HCT116 (cell line): ENCODE measurements at places on chromosomes 1 and 21.

DNA sequence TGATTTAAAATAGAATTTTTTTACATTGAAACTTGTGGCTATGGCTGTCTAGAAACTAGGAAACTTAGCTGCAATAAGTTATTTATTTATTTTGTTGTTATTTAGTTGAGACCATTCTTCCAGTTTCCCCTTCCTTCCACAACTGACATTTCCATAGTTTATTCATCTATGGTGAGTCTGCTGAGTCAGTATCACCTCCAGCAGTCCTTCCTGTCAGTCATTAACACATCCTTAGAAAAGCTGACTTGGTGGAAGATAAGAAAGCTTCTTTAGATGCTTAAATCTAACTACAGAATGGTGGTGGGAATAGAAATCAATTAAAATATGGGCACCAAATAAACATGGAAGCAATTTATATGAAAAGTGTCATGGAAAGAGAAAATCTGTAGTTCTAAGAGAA, 714.0 kb downstream of the RWDD3 start:
- no peak for DNase-seq

- DNase-seq, result no peak
Measured at GRCh38 chr1:204545202-204545601, 29.0 kb downstream of the MDM4 start.

- no peak for DNase-seq
Measured at GRCh38 chr1:54298284-54299033, 98.5 kb downstream of the MRPL37 start.

DNA sequence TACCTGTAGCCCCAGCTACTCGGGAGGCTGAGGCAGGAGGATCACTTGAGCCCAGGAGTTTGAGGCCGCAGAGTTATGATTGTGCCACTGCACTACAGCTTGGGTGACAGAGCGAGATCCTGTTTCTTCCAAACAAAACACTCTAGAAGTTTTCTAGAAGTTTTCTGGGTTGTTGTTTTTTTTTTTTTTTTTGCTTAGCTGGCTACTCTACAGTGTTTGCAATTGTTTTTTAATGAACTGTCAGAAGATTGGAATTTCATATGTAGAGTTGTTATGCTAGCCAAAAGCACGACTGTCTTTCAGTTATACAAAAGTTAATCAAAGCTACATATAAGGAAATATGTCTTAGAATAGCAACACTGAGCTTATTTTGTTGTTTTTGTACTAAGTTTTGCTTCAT, 30.9 kb upstream of the NEXN start:
- DNase-seq, result no peak

DNA sequence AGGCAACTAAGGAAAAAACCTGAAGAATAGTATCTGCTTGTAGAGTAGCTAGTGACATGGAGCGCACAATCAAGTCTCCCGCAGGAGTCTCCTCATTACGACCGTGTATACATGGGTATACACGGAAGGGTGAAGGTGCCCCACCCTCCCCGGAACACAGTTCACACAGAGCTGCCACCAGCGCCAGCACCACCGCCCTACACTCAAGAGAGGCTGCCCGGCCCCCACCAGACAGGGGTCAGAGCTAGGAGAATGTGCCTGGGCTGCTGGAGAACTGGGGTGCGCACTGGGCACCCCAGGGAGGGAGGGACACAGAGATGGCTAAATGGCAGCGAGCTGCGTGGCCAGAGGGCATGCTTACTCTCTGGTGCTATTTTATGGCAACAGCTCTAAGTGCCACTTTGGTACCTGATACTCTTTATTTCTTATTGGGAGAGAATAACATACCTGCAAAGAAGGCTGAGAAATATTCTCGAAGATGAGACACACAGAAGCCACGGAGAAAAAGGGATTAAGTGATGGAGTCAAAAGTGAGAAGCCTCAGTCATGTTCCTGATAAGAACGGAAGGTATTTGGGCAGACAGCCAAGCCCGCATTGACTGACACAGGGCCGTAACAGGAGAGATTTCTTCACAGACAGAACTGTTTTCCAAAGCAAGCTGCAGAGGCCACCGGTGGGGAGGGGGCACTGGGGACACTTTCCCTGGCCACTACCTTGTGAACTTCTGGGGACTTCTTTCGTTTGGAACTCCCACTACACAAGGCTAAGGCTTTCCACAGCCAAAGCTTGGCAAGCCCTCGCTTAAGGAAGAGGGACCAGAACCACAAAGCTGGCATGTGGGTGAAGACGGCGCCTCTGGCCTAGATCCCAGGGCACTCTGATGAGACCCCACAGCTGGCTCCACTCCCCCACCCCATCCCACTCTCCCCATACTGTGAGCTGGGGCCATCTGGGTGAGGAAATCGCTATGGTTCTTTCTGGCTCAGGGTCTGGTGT, 108.0 kb downstream of the PGBD5 start:
- DNase-seq, result no peak

GRCh38 chr1:154405747-154406571, 816 bp downstream of the IL6R start:
- DNase-seq, result no peak

GRCh38 chr1:41892301-41892781, 26.4 kb downstream of the HIVEP3 start:
- DNase-seq, result no peak

GRCh38 chr21:34933609-34934335, 115.3 kb downstream of the RUNX1 start:
- DNase-seq, result no peak

- DNase-seq, result no peak
Measured at GRCh38 chr1:185355947-185356346, 38.9 kb upstream of the IVNS1ABP start.

- no peak for DNase-seq
Measured at GRCh38 chr21:27190601-27191000, 223.7 kb upstream of the ADAMTS5 start.

GRCh38 chr1:206578068-206578977, 33.9 kb downstream of the EIF2D start:
- no peak for DNase-seq

GRCh38 chr1:53590104-53590503, 130.9 kb downstream of the DMRTB1 start:
- DNase-seq, result no peak

DNA sequence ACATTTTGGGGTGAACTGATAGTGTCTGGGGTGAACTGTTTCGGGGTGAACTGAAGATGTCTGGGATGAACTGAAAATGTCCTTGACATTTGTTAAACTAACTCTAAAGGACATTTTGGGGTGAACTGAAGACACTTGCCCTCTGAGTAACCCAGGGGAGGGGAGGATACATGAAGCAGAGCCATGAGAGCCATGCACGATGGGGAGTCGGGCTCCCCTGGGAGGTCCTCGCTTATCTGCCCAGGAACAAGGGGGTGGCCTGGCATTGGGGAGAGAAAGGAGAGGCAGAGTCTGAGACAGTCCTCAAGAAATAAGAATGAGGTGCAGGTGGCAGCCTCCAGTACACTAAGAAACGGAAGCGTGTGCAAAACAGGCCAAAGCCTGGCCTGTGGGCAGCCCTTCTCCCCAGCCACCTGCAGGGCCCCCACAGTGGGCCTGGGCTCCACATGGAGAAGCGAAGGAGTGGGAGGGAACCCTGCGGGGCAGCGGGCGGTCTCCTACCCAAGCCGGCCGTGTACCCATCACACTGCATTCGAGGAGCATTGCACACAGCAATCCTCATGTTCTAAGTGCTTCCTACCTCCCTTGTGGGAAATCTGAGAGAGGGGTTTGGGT, 24.2 kb downstream of the RSPH1 start:
- no peak for DNase-seq

GRCh38 chr1:30268923-30269666, 454.3 kb downstream of the MATN1 start:
- DNase-seq, result no peak

DNA sequence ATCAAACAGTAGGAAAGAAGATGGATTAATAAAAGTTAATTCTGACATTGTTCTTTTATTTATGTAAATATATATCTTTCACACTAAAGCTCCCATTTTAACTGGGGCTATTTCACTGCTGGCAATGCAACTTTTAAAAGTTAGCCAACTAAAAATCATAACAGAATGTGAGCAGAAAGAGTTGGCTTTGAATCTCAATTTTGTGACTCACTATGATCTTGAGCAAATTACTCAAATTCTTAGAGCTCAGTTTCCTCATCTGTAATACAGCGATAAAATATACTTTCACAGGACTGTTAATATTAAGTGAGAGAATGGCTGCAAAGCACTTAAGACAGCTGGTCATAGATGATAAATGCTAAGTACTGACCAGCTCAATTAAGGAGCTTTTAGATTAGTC, 10.8 kb downstream of the EFCAB14 start:
- DNase-seq, result no peak
